ENCODE measurements at places on chromosomes 7 and 10. TPM values are rescaled to one million over a fixed set of nuclear protein-coding genes. Genes with fewer than 3 reads are reported as not detected.
A peak's percentile ranks its signal among the peaks of the same experiment; 100 is the strongest.

SPDYE1 gene
- total RNA-seq, result not detected

CYP26A1 gene
- not detected for total RNA-seq

GOLGA7B gene
- total RNA-seq, result not detected

CALHM3 gene
- not detected for total RNA-seq

C10orf67 gene
- not detected for total RNA-seq

CDC14C gene
- 0.29 TPM for total RNA-seq

NEBL gene
- total RNA-seq, result under 0.01 TPM

FAM25A gene
- not detected for total RNA-seq

OR2A12 gene
- not detected for total RNA-seq

ZWINT gene
- total RNA-seq, result 6.8 TPM

GRCh38 chr10:773562-774161 lies 84.2 kb upstream of the DIP2C start:
- peak; percentile 75 for DNase-seq
- no peaks in the 10 kb centered on the region for H3K36me3 ChIP-seq
- H3K4me1 ChIP-seq, result peaks cover 7% of the 10 kb centered on the region
- no peak overlapping the region for H3K4me3 ChIP-seq
- no peak overlapping the region for H3K27ac ChIP-seq

DNA sequence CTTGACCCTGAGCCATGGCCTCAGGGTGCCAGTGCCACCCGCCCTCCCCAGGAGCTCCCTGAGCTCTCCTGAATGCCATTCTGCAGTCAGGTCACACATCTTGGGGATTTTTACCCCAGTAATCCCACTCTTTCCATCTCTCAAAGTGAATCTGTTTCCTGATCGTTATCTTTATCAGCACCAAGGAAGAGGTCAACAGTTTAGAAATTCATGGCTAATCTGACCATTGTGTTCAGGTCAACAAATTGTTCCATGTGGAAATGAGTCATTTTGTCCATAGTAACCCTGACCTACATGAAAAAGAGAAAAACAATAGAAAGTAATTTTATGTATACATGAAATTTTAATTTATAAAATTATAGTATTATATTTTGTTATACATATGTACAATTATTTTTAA lies 28.8 kb upstream of the ZNF488 start:
- no peak overlapping the region for H3K27ac ChIP-seq
- H3K4me3 ChIP-seq, result no peak overlapping the region
- no peaks in the 10 kb centered on the region for H3K4me1 ChIP-seq
- DNase-seq, result no peak

- peaks cover 5% of the 10 kb centered on the region for H3K4me1 ChIP-seq
- H3K4me3 ChIP-seq, result no peak overlapping the region
- H3K27ac ChIP-seq, result no peak overlapping the region
- H3K36me3 ChIP-seq, result no peaks in the 10 kb centered on the region
- no peaks in the 10 kb centered on the region for H3K27me3 ChIP-seq
Observed at GRCh38 chr10:30422151-30422695, 11.8 kb upstream of the MAP3K8 start.

- no peak for DNase-seq
- H3K36me3 ChIP-seq, result no peaks in the 10 kb centered on the region
- no peak overlapping the region for H3K4me3 ChIP-seq
- no peaks in the 10 kb centered on the region for H3K27me3 ChIP-seq
- H3K27ac ChIP-seq, result no peak overlapping the region
Observed at GRCh38 chr10:127216786-127217185, 20.4 kb upstream of the INSYN2A start.

DNA sequence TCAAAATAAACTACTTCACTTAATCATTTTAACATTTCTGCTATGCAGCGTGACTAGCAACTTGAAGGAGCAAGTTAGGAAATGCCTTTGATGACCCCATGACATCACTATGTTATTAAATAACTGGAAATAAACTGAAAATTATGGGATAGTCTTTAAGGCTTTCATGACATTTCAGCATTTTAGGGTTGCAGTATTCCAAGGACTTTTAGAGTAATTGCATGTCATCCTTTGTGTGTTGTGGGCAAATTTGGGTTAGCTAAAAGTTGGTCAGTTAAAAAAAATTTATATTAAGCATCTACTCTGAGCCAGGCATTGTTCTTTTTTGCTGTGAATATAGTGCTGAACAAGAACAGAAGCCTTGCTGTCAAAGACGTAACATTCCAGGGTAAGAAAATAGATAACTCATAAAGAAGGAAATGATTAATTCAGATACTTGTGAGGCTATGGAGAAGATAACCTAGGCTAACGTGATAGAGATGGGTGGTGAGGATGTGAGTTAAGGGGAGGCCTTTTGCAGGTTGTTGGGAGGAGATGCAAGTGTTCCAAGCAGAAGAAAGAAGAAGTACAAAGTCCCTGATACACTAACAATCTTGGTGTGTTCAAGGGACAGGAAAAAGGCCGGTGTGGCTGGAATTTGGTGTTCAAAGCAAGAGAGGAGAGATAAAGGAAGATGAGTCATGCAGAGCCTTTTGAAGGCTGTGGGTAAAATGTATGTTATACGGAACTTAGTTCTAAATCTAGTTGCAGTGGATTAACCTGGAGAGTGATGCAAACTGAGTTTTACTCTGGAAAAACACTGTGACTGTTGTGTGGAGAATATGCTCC lies 610.2 kb downstream of the AUTS2 start:
- H3K27ac ChIP-seq, result no peak overlapping the region
- no peak overlapping the region for H3K4me3 ChIP-seq
- peaks cover 10% of the 10 kb centered on the region for H3K4me1 ChIP-seq

- peaks cover 26% of the 10 kb centered on the region for H3K36me3 ChIP-seq
- DNase-seq, result no peak
- no peak overlapping the region for H3K4me3 ChIP-seq
- H3K27me3 ChIP-seq, result no peaks in the 10 kb centered on the region
- H3K4me1 ChIP-seq, result peaks cover 44% of the 10 kb centered on the region
Observed at GRCh38 chr10:68139448-68140272, 30.4 kb downstream of the MYPN start.

GRCh38 chr10:121091961-121092719 lies 241.0 kb downstream of the WDR11 start:
- H3K27me3 ChIP-seq, result no peaks in the 10 kb centered on the region
- no peaks in the 10 kb centered on the region for H3K36me3 ChIP-seq
- no peak overlapping the region for H3K4me3 ChIP-seq
- no peak for DNase-seq
- H3K27ac ChIP-seq, result no peak overlapping the region

DNA sequence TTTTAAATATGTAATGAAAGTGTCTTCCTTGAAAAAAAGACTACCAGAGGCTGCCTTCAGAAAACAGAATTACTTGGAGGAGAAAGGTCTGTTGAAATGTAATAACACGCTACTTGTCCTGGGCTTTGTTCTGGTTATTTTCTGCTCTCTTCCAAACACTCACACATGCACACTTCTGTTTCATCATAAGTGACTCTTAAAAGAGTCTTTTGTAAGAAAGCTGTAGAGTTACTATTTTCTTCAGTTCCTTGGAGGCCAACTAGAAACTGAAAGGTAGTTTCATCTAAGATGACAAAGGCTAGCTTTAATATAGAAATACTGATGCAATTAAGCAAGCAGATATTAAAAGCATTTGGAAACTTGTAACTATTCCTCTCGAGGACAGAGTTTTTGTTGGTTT lies 39.1 kb downstream of the TASOR2 start:
- no peak for DNase-seq
- no peaks in the 10 kb centered on the region for H3K27me3 ChIP-seq
- H3K36me3 ChIP-seq, result peaks cover 47% of the 10 kb centered on the region
- no peak overlapping the region for H3K4me3 ChIP-seq
- no peak overlapping the region for H3K27ac ChIP-seq
- H3K4me1 ChIP-seq, result no peaks in the 10 kb centered on the region

DNA sequence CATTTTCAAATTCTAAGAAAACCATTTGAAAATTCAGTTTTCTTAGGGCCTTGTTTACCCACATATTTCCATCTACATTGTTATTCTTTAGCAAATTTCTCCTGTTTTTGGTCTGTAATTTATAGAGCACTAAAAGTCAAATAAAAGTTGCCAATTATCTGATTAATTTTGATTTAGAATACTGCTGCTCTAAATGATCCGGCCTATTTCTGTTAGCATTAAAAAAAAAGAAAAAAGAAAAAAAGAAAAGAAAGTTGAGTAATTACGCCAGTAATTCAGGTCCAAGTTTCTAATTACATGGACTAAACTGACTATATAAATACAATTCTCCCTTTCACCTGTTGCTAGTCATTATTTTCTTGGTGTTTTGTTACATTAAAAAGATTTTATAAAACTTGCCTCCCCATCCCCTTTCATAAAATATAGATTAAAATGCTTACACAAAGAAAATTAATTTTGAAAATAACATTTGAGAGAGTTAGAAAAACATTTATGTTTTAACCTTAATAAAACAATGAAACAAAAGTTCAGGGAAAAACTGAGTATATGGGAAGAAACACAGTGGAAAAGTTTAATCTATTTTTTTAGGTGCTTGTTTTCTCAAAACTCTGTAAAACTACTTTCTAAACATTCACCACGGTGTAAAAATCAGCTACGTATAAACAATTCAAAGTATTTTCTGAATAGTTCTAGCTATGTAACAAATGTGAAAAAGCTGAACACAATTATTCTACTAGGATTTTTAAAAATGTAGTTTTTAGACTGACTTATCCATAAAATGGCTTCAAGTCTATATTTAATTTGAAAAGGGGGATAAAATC lies 6.8 kb upstream of the COMMD3 start:
- no peaks in the 10 kb centered on the region for H3K27me3 ChIP-seq
- DNase-seq, result no peak
- peaks cover 6% of the 10 kb centered on the region for H3K4me1 ChIP-seq
- H3K36me3 ChIP-seq, result no peaks in the 10 kb centered on the region

DNA sequence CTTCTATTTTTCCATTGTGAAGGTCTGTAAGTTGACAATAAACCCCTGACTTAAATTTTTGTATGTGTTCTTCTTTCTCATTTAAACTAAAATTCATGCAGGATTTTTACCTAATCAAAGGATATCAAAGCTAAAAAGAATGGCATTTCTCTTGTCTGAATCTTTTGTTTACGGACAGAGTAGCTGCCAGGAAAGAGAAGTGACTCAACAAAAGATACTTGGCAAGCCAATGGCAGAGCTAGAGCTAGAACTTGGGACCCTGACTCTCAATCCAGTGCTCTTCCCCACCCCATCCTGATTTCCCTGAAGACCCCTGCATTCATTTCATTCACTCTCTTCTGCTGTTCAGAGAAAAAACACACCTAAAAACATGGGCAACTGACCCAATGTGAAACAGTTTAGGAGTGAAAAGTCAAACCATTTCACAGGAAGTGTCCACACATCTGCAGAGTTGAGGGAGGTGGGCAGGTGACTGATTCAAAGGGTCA lies 40.2 kb upstream of the PDLIM1 start:
- no peak for DNase-seq
- no peaks in the 10 kb centered on the region for H3K27me3 ChIP-seq
- H3K27ac ChIP-seq, result no peak overlapping the region
- H3K4me3 ChIP-seq, result no peak overlapping the region
- no peaks in the 10 kb centered on the region for H3K36me3 ChIP-seq
- H3K4me1 ChIP-seq, result peaks cover 24% of the 10 kb centered on the region

DNA sequence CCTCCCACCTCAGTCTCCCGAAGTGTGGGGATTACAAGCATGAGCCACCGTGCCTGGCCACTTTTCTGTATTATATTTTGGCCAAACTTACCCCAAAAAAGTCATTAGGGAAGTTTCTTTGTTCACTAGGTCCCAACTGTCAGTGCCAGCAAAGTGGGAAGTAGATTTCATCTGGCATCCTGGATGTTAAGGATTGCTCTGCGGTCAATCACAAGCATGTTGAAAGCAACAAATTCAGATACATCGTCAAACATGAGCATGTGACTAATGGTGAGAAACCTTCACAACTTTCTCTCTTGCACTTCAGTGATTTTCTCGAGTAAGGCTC lies 14.3 kb upstream of the LRRC17 start:
- no peaks in the 10 kb centered on the region for H3K27me3 ChIP-seq
- H3K4me3 ChIP-seq, result no peak overlapping the region
- no peak for DNase-seq
- peaks cover 6% of the 10 kb centered on the region for H3K4me1 ChIP-seq

DNA sequence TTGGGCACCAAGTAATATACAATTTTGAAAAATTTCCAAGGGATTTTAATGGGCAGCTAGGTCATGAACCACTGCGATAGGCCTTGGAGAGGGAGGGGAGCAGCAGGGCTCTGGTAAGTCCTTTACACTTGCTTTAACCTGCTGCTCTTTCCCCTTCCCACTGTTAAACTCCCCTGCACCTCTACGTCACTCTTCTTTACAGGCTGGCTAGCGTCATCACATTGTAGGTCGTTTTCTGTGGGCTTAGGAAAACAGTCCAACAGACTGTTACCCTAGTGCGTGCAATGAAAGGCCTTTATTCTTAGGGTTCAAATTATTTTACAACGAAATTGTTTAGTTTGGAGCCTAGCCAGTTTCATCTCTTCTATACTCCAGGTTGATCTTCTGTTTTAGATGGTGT lies 235.7 kb downstream of the AUTS2 start:
- H3K27me3 ChIP-seq, result no peaks in the 10 kb centered on the region
- H3K36me3 ChIP-seq, result no peaks in the 10 kb centered on the region
- no peak overlapping the region for H3K4me3 ChIP-seq
- no peaks in the 10 kb centered on the region for H3K4me1 ChIP-seq
- H3K27ac ChIP-seq, result no peak overlapping the region

DNA sequence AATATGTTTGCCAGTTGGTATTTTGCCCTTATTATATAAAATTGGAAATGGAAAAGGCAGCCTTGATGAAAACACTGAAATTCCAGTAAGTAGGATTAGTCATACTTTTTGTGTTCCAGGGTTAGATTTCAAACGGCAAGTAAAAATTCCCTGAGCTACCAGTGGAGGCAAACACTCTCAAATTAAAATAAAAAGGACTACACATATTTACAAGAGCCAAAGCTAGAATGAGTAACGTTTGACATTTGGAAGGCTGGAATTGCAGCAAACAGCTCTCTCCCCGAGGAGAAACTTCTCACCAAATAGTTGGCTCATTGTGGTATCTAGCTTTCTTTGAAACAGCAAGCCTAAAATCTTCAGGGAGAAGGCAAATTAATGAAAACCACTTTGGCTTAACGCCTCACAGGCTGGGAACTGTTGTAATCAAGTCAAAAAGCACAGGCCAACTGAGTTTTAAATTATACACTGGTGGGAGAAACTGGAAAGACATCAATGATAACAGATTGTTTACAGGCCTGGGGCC lies 288.4 kb downstream of the SNX13 start:
- no peak overlapping the region for H3K4me3 ChIP-seq
- no peaks in the 10 kb centered on the region for H3K27me3 ChIP-seq
- H3K4me1 ChIP-seq, result peaks cover 19% of the 10 kb centered on the region
- no peaks in the 10 kb centered on the region for H3K36me3 ChIP-seq

GRCh38 chr10:26485150-26485941 lies 47.2 kb downstream of the APBB1IP start:
- DNase-seq, result no peak
- no peaks in the 10 kb centered on the region for H3K36me3 ChIP-seq
- peaks cover 31% of the 10 kb centered on the region for H3K4me1 ChIP-seq
- H3K27me3 ChIP-seq, result no peaks in the 10 kb centered on the region
- H3K27ac ChIP-seq, result peak overlapping the region; percentile 99

All from osteoblast (primary cell).